ENCODE measurements at places on chromosomes 2 and 18. TPM values are rescaled to one million over a fixed set of nuclear protein-coding genes. Genes with fewer than 3 reads are reported as not detected.

DNA sequence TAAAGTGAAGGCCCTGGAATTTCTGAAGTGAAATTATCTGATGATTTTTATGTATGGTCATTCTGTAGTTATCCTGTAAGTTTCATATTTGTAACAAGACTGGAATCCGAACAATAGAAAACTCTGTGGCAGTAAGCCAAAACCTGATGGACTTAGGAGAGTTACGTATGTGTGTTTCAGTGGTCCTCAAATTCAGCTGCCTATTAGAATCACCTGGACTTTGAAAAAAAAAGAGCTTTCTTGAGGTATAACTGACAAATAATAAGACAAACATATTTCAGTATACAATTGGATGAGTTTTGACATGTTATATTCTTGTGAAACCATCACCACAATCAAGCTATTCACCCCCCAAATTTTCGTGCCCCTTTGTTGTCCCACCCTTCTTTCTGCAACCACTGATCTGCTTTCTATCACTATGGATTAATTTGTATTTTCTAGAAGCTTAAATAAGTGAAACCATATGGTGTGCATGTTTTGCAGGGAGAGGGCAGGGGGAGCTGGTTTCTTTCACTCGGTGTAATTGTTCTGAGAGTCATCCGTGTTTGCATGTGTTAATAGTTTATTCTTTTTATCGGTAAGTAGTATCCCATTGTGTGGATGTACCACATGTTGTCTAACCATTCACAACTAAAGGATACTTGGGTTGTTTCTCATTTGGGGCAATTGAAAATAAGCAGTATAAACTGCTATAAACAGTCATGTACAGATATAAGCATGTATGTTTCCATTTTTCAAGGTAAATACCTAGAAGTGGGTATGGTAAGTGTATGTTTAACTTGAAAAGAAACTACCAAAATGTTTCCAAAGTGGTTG lies 50.2 kb upstream of the EML4 start:
- H3K4me1 ChIP-seq: peaks cover 43% of the 10 kb centered on the region
- peak overlapping the region; percentile 74 for H3K27ac ChIP-seq
- DNase-seq: no peak
- no peak overlapping the region for H3K4me3 ChIP-seq
- peaks cover 10% of the 10 kb centered on the region for H3K36me3 ChIP-seq

DNA sequence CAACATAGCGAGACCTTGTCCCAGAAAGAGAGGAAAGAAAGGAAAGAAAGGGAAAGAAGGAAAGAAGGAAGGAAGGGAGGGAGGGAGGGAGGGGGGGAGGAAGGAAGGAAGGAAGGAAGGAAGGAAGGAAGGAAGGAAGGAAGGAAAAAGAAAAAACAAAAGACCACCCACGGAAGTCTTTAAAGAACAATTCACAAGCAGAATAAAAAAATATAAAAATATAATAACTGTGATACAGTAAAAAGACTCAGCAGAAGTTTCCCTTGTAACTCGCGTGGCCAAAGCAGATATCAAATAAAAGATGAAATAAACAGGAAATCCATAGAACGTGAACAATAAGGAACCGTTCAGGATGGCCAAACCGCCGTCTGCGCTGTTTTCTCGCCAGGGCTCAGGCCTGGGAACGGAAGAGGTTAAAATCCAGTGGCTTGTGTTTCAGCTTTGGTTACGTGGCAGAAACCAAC lies 1.2 kb upstream of the SLC1A4 start:
- peaks cover 5% of the 10 kb centered on the region for H3K27me3 ChIP-seq
- DNase-seq: no peak
- H3K27ac ChIP-seq: peak overlapping the region; percentile 65
- peaks cover 55% of the 10 kb centered on the region for H3K4me1 ChIP-seq
- H3K36me3 ChIP-seq: peaks cover 9% of the 10 kb centered on the region

- H3K4me1 ChIP-seq: peaks cover 72% of the 10 kb centered on the region
- H3K27me3 ChIP-seq: no peaks in the 10 kb centered on the region
- no peak overlapping the region for H3K4me3 ChIP-seq
- no peak overlapping the region for H3K27ac ChIP-seq
Observed at GRCh38 chr2:134224005-134224404, 29.9 kb upstream of the MGAT5 start.

DNA sequence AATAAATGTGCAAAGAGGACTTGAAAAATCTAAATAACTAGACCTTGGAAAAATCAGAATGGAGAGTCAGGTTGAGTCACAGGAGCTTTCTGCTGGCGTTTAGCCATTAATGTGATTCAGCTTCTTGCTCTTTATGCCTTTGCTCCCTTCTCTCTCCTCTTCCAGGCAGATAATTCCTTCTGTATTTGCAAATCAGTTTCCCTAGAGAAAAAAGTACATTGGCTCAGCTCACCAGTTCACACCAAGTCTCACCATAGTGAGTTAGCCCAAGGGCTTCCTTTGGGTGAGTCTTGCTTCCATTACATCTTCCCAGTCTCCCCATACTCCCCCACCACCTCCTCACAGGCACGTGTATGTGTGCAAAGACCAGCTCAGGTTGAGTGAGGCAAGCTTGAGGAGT lies 73.6 kb downstream of the CYBRD1 start:
- H3K4me3 ChIP-seq: no peak overlapping the region
- DNase-seq: no peak
- H3K27ac ChIP-seq: no peak overlapping the region

DNA sequence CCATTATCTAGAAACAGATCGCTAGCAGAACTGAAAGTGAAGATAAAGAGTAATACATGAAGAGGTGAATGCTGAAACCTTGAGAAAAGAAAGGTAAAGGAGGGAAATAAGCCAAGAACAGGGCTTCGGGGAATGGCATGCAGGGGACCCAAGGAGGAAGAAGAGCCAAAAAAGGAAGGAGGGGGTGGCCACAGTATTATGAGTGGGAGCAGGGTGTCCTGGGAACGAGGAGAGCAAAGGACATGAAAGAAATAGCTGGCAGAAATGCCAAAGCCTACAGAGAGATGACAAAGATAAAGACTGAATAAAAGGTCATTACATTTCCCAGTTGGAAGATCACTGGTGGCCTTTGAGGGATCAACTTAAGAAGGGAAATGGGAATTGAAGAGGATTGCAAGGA lies 82.9 kb downstream of the ACTR3 start:
- H3K4me3 ChIP-seq: no peak overlapping the region
- H3K4me1 ChIP-seq: peaks cover 4% of the 10 kb centered on the region
- H3K27me3 ChIP-seq: no peaks in the 10 kb centered on the region
- H3K27ac ChIP-seq: no peak overlapping the region
- peaks cover 12% of the 10 kb centered on the region for H3K36me3 ChIP-seq

Gene LPIN2
- 107 TPM for total RNA-seq

Gene COX5B
- total RNA-seq: 215 TPM

Gene KLHL30
- total RNA-seq: not detected

Data from activated CD4-positive, alpha-beta memory T cell treated with anti-CD3 and anti-CD28 coated beads for 36 hours (primary cell).